Smooth muscle cell of bladder (primary cell): ENCODE measurements at places on chromosomes 3 and 15. TPM values are rescaled to one million over a fixed set of nuclear protein-coding genes. Genes with fewer than 3 reads are reported as not detected.

Gene PHLDB2
- 57.5 and 58.2 TPM in 2 replicates for total RNA-seq

Gene KNG1
- total RNA-seq = not detected in 2 replicates

Gene ZSCAN2
- total RNA-seq = 8.0 and 11.6 TPM in 2 replicates

Gene ISL2
- total RNA-seq = 0.37 and 0.71 TPM in 2 replicates

Gene THPO
- 0.14 and 0.18 TPM in 2 replicates for total RNA-seq

Gene LRRC2
- total RNA-seq = 6.0 and 6.8 TPM in 2 replicates

Gene MYL3
- not detected in 2 replicates for total RNA-seq

Gene TRH
- total RNA-seq = 0.37 TPM in 1 of 2 replicates, not detected in the other

Gene RPP25
- total RNA-seq = 7.3 and 8.5 TPM in 2 replicates

Gene DUOXA2
- total RNA-seq = not detected in 2 replicates

Gene SEMA6D
- total RNA-seq = 13.4 and 22.9 TPM in 2 replicates

Gene CACNA2D3
- 0.14 and 0.18 TPM in 2 replicates for total RNA-seq

Gene MUC20
- total RNA-seq = 0.57 and 0.74 TPM in 2 replicates

Gene PCLAF
- 14.7 and 32.0 TPM in 2 replicates for total RNA-seq

Gene PCCB
- 49.5 and 70.0 TPM in 2 replicates for total RNA-seq

Gene HRG
- total RNA-seq = under 0.01 TPM in 1 of 2 replicates, not detected in the other

Gene NRG4
- not detected in 2 replicates for total RNA-seq

Gene MCTP2
- 8.7 and 20.1 TPM in 2 replicates for total RNA-seq

Gene SLC33A1
- total RNA-seq = 20.3 and 31.0 TPM in 2 replicates
